ENCODE measurements at places on chromosomes 3 and 15. TPM values are rescaled to one million over a fixed set of nuclear protein-coding genes. Genes with fewer than 3 reads are reported as not detected.
A peak's percentile ranks its signal among the peaks of the same experiment; 100 is the strongest.

Gene MESP1
- polyA plus RNA-seq = 5.1 TPM

Gene RFT1
- 5.4 TPM for polyA plus RNA-seq

Gene TMEM212
- polyA plus RNA-seq = not detected

DNA sequence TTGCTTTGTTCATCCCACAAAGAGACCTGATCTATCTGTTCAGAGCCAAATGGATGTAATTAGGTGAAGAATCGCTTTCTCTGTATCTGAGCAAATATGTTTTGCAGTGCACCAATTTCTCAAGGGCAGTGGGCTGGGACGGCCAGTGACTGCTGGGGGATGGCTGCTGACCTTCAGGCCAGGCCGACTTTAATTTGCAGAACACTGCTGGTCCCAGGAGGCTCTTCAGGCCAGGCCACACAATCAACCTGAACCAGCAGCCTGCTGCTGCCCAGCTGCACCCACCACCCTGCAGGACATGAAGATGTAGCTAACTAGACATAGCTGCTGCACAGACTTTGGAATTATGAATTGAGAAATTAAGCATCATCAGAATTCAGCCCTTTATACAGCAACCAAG lies 194.4 kb upstream of the ONECUT1 start:
- H3K27me3 ChIP-seq = no peaks in the 10 kb centered on the region
- H3K4me1 ChIP-seq = no peaks in the 10 kb centered on the region

DNA sequence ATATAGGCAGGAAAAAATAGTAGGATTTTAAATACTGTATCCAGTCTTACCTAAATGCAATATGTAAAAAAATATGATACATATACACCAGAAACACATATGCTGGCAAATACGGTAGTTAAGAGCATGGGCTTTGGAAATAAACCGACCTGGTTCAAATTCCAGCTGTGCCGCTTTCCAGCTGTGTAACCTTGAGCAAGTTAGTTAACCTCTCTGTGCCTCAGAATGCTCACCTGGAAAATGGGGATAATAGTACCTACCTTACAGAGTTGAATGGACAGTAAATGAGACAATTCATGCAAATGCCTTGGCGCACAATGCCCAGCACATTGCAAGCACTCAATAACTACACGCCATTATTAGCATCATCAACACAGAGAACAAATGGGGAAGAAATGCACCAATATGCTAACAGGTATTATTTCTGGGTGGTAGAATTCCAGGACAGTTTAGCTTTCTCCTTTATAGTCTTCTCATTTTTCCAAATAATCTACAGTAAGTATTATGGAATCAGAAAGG lies 50.6 kb downstream of the SUMF1 start:
- no peaks in the 10 kb centered on the region for H3K27me3 ChIP-seq
- peaks cover 22% of the 10 kb centered on the region for H3K4me1 ChIP-seq
- H3K27ac ChIP-seq = peak overlapping the region; percentile 84
- no peak overlapping the region for H3K4me3 ChIP-seq
- peaks cover 15% of the 10 kb centered on the region for H3K36me3 ChIP-seq

DNA sequence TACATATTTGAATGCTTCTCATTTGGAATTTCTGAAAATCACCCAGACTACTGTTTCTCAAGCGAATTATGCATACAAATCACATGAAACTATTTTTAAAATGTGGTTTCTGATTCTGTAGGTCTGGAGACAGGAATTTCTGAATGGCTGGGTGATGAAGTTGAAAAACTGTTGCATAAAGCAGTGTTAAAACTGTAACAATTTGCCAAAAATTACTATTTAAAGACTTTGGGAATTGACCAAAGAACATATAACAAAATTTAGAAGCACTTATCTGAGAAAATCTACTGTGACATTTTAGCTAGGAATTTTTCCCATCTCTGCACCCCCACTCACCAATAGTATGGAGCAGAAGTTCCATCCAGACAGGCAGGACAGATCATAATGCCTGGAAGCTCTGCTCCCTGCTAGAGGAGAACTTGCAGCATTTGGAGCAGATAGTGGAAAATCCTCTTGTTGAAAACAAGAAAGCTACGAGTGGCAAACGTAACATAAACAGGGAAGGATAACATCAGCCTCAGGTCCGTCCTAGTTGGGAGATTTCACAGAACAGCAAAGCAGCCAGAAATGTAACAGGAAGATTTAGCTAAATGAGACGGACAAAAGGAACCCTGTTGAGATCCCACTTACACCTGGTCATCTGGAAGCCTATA lies 132.3 kb upstream of the MCTP2 start:
- H3K27ac ChIP-seq = no peak overlapping the region
- DNase-seq = no peak
- no peaks in the 10 kb centered on the region for H3K36me3 ChIP-seq
- H3K27me3 ChIP-seq = no peaks in the 10 kb centered on the region

DNA sequence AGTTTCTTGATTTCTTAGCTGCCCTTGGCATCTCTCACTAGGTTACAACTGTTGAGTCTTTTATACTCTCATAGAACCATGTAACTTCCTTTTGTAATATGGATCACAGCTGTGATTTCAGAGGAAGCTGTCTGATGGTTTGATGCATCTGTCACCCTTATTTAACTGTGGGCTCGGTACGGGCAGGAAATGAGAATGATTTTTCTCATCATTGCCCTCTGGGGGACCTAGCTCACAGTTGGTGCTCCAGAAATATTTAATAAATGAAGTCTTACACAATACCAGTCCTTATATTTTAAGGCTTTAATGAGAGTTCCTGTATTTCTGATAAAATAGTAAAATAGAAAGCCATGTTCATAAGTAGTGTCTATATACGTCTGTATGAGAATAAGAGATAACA lies 151.2 kb downstream of the EBLN2 start:
- H3K27me3 ChIP-seq = no peaks in the 10 kb centered on the region
- no peaks in the 10 kb centered on the region for H3K4me1 ChIP-seq
- no peak overlapping the region for H3K27ac ChIP-seq
- H3K36me3 ChIP-seq = peaks cover 2% of the 10 kb centered on the region
- H3K4me3 ChIP-seq = no peak overlapping the region
- no peak for DNase-seq

- no peaks in the 10 kb centered on the region for H3K27me3 ChIP-seq
- H3K27ac ChIP-seq = no peak overlapping the region
- no peaks in the 10 kb centered on the region for H3K4me1 ChIP-seq
- no peak for DNase-seq
- H3K4me3 ChIP-seq = no peak overlapping the region
Measured at GRCh38 chr3:34056951-34057390, 258.5 kb downstream of the PDCD6IP start.

DNA sequence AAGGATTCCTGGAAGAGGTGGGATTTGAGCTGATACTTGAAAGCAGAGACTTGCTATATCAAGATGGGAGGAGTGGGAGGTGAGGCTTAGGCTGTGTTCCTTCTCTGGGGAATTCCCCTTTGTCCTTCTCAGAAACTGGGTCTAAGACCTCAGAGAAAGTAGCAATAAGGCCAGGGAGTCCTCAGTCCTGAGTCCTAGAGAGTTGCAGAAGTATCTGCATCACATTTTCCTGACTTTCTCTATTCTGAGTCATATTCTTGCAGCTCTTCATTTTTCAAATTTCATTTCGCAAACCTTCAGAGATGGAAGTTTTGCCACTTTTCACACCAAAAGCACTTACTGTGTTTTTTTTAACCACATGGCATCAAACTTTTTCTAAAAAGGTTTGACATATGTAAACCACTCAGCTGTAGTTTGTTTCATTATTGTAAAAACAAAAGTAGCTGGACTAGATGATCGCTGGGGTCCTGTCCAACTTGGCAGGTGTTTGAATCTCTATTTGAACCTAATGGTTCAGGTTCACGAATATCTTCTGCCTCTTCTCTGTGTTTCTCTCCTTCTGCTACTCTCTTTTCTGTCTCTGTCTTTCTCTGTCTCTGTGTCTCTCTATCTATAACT lies 21.3 kb downstream of the COLQ start:
- H3K27ac ChIP-seq = peak overlapping the region; percentile 85
- no peak overlapping the region for H3K4me3 ChIP-seq
- no peaks in the 10 kb centered on the region for H3K36me3 ChIP-seq
- peaks cover 65% of the 10 kb centered on the region for H3K4me1 ChIP-seq
- no peaks in the 10 kb centered on the region for H3K27me3 ChIP-seq
- DNase-seq = no peak

GRCh38 chr3:177905173-177906125 lies 630.8 kb upstream of the KCNMB2 start:
- peak overlapping the region; percentile 20 for H3K27ac ChIP-seq
- no peaks in the 10 kb centered on the region for H3K36me3 ChIP-seq
- peaks cover 6% of the 10 kb centered on the region for H3K4me1 ChIP-seq
- no peak for DNase-seq
- H3K4me3 ChIP-seq = no peak overlapping the region

DNA sequence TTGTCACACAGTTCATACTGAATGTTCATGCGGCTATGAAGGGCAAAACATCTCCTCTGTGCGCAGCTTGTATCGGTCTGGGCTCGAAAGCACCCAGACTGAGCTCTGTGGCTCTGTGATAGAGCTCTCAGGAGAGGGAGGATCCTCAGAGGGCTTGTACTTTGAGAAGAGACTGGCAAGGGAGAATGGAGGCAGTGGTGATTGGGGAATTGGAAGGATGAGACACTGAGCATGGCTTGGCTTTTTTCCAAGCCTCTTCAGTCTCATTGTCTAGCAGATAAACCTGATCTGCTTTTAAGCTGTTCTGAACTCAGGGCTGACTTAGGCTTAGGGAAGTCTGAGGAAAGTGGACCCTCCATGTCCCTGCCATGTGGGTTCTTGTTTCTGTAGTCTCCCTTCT lies 43.0 kb downstream of the RAD54L2 start:
- H3K36me3 ChIP-seq = no peaks in the 10 kb centered on the region
- H3K4me1 ChIP-seq = no peaks in the 10 kb centered on the region
- no peaks in the 10 kb centered on the region for H3K27me3 ChIP-seq
- no peak overlapping the region for H3K4me3 ChIP-seq
- H3K27ac ChIP-seq = no peak overlapping the region

DNA sequence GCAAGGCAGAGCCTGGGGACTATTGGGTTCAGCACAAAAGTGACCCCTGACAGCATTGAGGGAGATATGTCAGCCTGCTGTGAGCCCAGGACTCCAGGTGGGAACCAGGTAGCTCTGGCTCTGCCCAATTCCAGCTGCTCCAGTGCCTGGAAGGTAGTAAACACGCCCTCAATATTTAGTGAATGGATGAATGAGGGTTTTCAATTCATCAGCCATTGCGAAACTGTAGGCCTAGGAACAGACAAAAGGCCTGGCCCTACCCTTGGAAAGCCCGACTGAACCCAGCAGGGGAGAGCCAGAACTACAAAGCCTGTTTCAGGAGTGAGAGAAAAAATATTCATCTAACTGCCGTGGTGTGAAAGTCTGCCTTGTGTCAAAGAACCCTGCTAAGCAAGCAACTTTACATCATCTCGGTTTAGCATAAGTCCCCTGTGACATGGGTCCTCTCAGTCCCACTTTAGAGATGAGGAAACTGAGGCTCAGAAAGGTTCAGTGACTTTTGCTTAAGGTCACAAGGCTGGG lies 8.1 kb upstream of the CSK start:
- H3K36me3 ChIP-seq = no peaks in the 10 kb centered on the region
- no peaks in the 10 kb centered on the region for H3K4me1 ChIP-seq
- H3K4me3 ChIP-seq = no peak overlapping the region
- H3K27me3 ChIP-seq = no peaks in the 10 kb centered on the region
- no peak for DNase-seq

DNA sequence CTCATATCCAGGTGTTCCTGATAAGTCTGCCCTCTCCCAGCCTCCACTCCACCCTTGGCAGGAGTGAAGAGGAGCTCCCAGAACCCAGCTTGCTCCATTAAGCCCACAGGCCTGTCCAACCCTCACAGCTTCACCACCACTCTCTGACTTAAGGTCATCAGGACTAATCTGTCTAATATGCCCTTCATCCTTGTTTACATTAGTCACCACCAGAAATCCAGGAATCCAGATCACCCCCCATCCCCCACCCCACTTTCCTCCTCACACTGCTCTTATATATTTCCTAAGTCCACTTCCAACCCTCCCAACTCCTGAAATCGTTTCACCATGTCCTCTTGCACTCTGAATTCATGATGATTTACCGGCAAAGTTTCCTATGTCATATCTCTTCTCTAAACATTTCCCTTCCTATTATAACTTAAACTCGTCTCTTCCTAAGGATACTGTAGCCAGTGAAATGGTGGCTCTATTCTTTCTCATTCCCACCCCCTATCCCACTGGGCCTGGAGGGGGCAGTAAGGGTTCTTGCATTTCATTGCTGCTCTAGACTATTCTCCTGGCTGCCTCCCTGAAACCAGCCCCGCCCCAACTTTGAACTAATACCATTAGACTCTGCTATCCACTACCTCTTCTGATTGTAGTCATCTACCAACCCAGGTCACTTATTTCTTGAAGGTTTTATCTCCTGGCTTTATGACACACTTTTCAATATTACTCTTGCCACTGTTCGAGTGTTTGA lies 43.4 kb downstream of the PPP2R3A start:
- no peak overlapping the region for H3K4me3 ChIP-seq
- no peaks in the 10 kb centered on the region for H3K27me3 ChIP-seq
- no peak for DNase-seq
- peaks cover 4% of the 10 kb centered on the region for H3K36me3 ChIP-seq
- peaks cover 14% of the 10 kb centered on the region for H3K4me1 ChIP-seq
- no peak overlapping the region for H3K27ac ChIP-seq

DNA sequence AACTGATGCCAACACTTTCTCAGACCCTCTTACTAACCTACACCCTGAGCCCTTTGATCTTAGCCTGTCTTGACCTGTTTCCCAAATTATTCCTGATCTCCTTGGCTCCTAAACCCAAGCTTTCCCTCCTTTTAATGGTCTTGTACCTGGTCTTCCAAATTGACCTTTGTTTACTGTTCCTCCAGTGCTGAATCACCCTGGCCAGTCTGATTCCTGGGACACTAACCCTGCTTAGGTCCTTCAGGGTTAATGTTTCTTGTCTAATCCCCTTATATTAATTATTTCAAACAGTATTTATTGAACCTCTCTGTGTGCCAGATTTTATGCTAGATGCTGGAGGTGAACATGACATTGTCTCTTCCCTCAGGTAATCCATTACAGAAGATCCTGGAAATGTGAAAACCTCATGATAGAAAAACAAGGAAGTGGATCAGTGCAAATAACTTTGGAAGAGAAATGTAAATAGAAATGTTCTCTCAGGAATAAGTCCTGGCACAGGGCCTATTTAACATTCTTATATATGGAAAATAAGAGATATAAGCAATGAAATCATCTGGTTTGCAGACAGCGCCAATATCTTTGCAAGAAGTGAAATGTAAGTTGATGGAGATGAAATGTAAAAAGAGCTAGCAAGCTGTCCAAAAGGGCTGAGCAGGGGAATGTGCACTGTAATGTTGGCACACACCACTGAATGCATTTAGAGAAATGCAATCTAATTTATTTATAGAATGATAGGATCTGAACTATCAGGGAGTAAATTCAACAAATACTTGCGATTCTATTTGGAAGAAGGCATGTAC lies 20.7 kb downstream of the HGD start:
- no peak for DNase-seq
- H3K27me3 ChIP-seq = no peaks in the 10 kb centered on the region
- no peaks in the 10 kb centered on the region for H3K4me1 ChIP-seq
- H3K4me3 ChIP-seq = no peak overlapping the region
- H3K27ac ChIP-seq = no peak overlapping the region

- H3K27me3 ChIP-seq = no peaks in the 10 kb centered on the region
- no peak for DNase-seq
- H3K4me3 ChIP-seq = no peak overlapping the region
Measured at GRCh38 chr3:190641564-190641963, 127.7 kb downstream of the IL1RAP start.

GRCh38 chr15:64990168-64990470 lies 405 bp upstream of the SPG21 start:
- H3K4me3 ChIP-seq = peak overlapping the region; percentile 96
- no peak for DNase-seq
- H3K36me3 ChIP-seq = peaks cover 8% of the 10 kb centered on the region
- no peaks in the 10 kb centered on the region for H3K27me3 ChIP-seq
- H3K4me1 ChIP-seq = peaks cover 13% of the 10 kb centered on the region

- no peak for DNase-seq
- H3K36me3 ChIP-seq = no peaks in the 10 kb centered on the region
- H3K27me3 ChIP-seq = no peaks in the 10 kb centered on the region
- no peaks in the 10 kb centered on the region for H3K4me1 ChIP-seq
- no peak overlapping the region for H3K4me3 ChIP-seq
Measured at GRCh38 chr3:4225005-4225471, 78.1 kb upstream of the SETMAR start.

Data from psoas muscle (tissue), 8 donors.